Urinary bladder (tissue), 4 donors: ENCODE measurements at places on chromosomes 2 and 18. TPM values are rescaled to one million over a fixed set of nuclear protein-coding genes. Genes with fewer than 3 reads are reported as not detected.

Gene ADGRF3
- total RNA-seq, result 0.37 TPM

Gene FAM124B
- total RNA-seq, result 13.1 TPM

Gene TMEM169
- total RNA-seq, result 0.85 TPM

GRCh38 chr18:50757358-50757757 is 62.5 kb downstream of the MRO start:
- no peak for DNase-seq

DNA sequence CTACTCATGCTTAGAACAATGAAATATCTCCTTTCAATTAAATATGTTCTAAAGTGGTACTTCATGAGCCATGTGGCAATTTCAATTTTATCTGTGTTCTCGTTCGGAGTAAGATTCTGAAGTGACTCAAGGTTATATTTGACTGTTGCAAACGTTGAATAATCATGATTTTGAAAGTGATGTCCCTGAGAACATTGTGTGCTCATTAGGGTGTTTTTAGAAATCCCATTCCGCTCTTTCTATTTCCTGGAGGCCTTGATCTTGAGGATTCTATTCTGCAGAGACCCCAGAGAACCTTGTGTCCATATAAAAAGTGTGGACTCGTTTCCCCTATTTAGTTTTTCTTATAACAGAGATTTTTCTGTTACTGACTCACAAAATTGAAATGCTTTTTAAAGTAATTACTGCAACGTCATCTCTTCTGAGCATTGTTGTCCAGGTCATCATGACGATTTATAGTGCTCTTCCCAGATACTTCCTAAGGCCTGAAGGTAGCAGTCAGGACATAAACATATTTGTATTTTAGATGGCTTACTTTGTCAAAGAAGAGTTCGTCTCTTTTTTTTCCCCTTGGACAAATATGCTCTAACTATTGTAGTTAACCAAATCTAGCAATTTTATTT is 27.2 kb downstream of the IL1R2 start:
- DNase-seq, result no peak

- DNase-seq, result peak; percentile 17
Observed at GRCh38 chr2:110678457-110679336, 834 bp upstream of the BUB1 start.

DNA sequence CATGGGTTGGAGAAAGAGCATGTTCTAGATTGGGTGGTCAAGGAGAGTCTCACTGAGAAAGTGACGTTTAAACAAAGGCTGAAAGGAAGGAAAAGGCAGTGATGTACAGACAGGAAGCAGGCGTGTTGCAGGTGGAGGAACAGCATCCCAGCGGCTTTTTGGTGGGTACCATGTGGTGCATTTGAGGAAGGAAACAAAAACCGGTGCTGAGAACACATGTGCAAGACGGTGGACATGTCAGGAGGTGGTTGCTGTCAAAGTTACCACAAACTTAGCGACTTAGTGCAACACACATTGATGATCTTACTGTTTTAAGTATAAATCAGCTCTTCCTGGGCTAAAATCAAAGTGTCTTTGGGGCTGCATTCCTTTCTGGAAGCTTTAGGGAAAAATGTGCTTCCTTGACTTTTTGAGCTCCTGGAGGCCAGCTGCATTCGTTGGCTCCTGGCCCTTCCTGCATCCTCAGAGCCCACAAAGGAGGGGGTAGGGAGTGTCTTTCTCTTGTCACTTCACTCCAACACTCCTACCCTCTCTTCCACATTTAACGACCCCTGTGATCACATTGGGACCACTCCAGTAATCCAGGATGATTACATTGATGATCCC is 380.6 kb downstream of the FBXO15 start:
- no peak for DNase-seq
